ENCODE measurements at places on chromosomes 1 and 21.

DNA sequence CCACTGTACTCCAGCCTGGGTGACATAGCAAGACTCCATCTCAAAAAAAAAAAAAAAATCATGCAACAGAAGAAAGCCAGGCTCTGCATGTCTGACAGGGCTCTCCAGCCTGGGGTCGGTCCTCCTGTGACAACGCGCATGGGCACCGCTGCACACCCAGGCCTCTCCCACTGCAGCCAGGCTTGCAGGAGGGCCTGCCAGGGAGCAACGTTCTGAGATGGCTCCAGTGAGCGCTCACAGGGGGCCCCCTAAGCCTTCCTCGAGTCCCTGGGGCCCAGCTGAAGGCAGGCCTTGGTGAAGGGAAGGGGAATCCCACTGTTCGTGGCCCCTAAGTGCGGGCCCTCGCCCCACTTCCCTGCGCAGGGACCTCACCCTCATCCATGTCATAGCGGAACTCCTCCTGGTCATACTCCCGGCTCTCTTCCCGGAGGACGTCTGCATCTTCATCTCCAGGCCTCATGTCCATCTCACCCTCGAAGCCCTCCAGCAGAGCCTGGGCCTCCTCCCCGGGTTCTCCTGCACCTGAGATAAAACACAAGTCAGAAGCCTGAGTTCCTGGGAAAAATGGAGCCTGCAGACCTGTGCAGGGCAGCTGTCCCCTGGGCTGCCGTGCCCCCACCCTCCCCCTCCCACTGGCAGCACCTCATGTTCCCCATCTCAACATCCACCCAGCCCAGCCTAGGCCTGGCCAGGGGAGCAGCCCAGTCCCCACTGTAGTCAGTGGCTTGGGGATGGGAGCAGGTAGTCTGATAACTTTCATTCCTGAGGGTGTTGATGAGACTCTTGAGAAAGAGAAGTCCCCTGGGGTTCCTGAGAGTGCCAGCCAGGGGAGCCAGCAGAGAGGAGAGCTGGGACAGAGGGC, 20.3 kb downstream of the RSPH1 start:
- no peak for DNase-seq

GRCh38 chr21:31515253-31515652, 144.2 kb upstream of the SOD1 start:
- DNase-seq = no peak

GRCh38 chr1:226121587-226122400, 59.3 kb downstream of the H3-3A start:
- DNase-seq = peak; percentile 89

- DNase-seq = no peak
Measured at GRCh38 chr1:54227091-54227602, 27.2 kb downstream of the MRPL37 start.

- no peak for DNase-seq
Measured at GRCh38 chr1:160520582-160520981, 2.5 kb downstream of the SLAMF6 start.

DNA sequence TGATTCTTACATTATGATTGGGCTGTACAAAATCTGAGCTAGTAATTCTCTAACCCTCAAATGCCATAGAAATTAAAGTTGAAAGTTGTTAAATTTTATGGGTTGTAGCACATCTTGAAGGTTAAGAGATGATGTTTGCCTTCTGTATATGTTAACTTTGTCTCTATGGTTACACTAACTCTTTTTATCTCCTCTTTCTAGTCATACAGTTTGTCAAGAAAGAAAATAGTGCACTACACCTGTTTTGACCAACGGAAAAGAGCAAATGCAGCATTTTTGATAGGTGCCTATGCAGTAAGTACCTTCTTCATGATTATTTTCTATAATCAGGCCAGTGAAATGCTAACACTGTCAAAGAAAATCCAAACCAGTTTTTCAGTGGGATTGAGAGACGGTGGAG, 38.2 kb downstream of the CDC14A start:
- no peak for DNase-seq

- no peak for DNase-seq
Measured at GRCh38 chr1:160405331-160405877, 5.0 kb downstream of the VANGL2 start.

- no peak for DNase-seq
Measured at GRCh38 chr1:111191496-111191895, 8.9 kb downstream of the DENND2D start.

- DNase-seq = no peak
Measured at GRCh38 chr21:34606621-34607020, 8.3 kb downstream of the RCAN1 start.

DNA sequence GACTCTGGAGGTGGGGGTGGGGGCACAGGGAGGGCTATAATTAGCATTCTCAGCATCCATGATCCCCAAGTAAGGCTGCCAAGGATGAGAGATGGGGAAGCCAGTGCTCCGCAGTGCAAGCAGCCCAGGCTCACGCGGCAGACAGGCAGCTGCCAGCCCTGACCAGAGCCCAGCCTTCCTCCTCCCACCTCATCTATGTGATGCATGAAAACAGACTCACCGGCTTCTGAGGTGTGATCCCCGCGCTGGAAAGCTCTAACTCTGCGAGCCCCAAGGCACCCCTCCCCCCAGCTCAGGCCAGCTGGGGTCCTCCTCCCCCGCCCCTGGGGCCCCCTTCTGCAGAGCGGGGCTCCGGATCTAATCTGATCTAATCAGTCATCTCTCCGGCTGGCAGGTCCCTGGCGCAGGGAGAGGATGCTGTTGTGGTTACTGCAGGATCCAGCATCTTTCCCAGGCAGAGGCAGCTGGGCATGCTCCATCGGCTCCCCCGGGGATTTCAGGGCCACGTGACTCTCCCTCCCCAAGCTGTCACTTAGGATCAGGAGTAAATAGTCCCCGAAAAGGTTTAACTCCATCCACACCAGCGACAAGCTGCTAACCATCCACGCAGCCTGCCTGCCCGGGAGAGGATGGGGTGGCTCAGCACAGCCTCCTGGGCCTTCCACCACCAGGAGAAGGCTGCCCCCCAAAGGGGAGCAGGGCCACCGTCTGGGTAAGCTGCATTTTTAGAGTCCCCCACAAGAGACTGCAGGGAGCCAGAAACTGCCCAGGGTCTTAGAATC, at the start of gene PLEKHA6:
TSS of gene PLEKHA6 (minus strand) at position 456 of the 782 bp plus-strand sequence. CDS start 86,202 bp downstream, outside the sequence.
- no peak for DNase-seq

GRCh38 chr1:204074274-204075138, 1.6 kb downstream of the SOX13 start:
- DNase-seq = no peak

DNA sequence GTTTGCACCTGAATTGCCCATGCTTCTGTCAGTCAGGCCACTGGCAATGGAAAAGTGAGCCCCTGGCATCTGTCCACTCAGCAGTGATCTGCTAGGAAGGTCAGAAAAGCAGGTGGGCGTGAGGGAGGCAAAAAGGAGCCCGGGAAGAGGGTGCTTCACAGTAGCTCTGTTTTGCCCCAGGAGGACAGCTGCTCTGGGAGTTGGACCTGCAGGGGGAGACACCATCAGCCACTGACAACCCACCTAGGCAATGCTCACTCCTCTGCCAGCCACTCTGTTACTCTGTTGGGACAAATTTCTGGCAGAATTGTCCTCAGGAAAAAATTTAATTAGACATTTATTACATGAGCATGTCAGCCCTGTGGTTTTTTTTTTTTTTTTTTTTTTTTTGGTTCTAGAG, 146.4 kb downstream of the LRIG2 start:
- peak; percentile 59 for DNase-seq

DNA sequence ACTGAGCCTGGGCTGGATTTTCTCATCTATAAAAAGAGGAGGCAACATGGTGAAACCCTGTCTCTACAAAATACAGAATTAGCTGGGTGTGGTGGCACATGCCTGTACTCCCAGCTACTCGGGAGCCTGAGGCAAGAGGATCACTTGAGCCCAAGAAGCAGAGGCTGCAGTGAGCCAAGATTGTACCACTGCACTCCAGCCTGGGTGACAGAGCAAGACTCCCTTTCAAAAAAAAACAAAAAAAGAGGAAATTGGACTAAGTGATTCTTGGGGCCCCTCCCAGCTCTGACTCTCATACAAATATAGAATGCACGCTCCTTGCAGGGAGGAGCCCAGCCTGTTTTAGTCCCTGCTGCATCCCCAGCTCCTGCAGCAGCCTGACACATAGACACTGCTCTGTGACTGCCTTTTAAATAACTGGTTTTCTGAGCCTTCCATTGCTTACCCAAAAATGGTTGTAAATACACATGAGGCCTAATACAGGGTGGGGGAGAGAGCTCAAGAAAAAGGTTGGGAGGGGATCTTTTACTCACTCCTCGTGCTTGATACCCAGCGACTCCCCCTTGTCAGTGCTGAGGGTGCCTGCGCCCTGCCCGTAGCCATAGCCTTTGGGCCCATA, 17.2 kb downstream of the CSRP1 start:
- no peak for DNase-seq

GRCh38 chr21:17819877-17820229, 697 bp upstream of the C21orf91 start:
- DNase-seq = no peak

DNA sequence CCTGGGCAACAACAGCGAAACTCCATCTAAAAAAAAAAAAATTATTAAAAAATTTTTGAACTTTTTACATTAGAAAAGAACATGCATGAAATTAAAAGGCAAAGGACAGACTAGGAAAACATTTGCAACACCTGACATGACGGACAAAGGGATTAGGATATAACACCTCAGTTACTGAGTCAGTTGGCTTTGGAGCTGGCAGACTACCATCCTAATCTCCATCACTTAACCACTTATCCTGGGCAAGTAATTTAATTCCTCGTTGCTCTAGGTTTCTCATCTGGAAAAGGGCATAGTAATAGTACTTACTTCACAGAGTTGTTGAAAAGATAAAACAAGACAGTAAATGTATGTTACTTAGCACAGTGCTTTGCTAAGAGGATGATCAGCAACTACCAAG, 11.9 kb downstream of the HECTD3 start:
- no peak for DNase-seq

- DNase-seq = peak; percentile 53
Measured at GRCh38 chr1:42913426-42914091, 45.1 kb downstream of the SLC2A1 start.

- DNase-seq = no peak
Measured at GRCh38 chr1:207867136-207868109, 43.5 kb downstream of the CD34 start.

DNA sequence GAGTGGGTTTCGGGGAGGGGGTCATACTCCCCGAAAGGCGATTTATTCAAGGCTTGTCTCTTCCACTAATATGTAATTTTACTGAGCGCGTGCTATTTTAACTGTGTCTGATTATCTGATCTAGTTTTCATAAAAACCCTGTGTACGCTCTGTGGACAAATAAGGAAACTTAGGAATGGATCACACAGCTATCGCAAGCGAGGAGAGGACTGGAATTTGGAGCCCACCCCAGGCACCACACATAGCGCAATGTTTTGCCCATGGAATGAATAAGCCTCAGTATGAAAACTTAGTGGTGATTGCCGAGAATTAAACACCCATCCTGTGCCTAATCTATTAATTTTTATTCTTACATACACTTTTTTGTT, 9.8 kb upstream of the RAB42 start:
- DNase-seq = no peak

GRCh38 chr21:46099476-46099875, 1.6 kb downstream of the COL6A2 start:
- peak; percentile 51 for DNase-seq

DNA sequence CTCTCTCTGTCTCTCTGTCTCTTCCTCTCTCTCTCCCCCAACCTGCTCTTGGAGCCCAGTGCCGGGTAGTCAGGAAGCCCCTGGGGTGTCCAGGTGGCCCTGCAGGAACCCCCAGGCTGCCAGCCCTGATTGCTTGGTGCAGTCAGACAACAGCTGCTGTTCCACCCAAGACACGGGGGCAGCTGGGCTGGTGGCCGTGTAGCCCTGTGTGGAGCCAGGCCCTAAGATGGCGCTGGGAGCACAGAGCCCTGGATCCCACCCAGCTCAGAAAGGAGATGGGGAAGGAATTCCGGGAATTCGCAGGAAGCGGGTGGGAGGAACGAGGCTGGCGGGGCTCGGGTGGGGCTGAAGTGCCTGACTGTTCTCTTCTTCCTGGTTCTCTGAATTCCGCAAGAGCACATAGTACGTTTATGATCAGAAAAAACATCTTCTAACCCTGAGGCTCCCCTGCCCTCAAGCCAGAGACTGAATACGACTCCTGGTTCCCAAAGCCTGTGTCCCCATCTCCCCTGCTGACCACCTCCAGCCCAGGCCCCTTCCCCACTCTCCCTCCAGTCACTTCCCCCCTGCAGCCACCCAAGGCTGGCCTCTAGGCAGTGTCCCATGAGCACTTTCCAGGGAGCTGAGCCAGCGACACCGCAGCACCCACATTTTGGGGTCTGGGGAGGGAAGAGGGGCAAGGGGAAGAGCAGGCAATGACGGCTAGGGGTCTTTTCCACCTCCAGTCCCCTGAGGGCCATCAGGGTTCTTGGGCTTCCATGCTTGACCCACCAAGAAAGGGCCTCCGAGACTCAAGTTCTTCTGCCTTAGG, 55.0 kb downstream of the WNT9A start:
- peak; percentile 25 for DNase-seq

GRCh38 chr1:248215880-248216279, 15.3 kb upstream of the OR2M4 start:
- no peak for DNase-seq

GRCh38 chr1:213982289-213982671, 5.5 kb upstream of the PROX1 start:
- no peak for DNase-seq

DNA sequence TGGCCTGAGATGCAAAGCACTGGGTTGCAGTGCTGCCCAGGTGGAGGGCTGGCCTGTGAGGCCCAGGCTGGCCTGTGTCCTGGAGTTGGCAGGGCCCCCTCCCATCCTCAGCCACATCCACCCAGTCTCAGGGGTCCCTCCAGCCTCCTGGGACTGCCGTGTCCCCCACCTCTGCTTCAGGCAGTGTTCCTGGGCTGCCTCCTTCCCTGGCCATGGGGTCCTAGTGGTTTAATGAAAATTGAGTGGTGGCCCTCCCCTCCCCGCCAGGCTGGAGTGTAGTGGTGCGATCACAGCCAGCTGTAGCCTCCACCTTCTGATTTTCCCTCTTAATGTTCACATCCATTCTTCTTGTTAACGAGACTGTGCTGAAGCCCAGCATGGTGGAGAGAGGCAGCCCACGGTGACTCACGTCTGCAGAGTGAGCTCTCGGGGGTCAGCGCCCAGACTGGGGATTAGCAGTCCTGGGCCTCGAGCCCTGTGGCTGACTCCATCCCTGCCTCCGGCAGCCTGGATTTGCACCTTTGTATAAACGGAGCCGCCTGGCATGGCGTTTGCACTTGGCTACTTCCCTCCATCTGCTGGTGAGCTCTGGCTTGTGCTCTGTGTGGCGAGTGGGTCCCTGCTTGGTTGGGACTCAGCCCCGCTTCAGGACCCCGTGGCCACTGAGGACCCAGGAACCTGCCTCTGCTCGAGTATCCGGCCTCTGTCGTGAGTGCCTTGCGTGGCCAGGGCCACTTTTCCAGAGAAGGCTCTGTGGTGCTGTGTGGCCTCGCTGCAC, 6.9 kb downstream of the MIB2 start:
- no peak for DNase-seq

GRCh38 chr1:202189918-202190715, 3.5 kb upstream of the LGR6 start:
- DNase-seq = peak; percentile 42

Data from WTC11 (cell line).